ENCODE measurements at places on chromosomes 16 and 17.

DNA sequence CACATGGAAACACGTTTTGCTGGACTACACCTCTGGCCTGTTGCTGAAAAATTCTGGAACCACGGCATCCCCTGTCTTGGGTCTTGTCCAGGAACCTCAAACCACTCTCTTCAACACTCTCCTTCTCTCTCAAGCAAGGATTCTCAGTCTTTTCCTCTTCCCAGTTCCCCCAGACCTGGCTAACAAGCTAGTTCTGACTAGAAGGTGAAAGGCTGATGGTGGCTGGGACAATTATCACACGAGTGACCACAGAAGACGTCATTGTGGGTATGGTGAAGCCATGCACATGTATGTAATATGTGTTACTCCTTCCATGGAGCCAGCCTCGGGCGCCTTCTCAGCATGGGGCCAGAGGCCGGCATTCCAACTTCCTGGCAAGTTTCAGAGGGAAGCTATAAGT is 123.0 kb downstream of the CDYL2 start:
- DNase-seq: no peak

- DNase-seq: no peak
Observed at GRCh38 chr16:12582696-12583095, 221.0 kb downstream of the CPPED1 start.

- no peak for DNase-seq
Observed at GRCh38 chr16:52755396-52755795, 208.5 kb upstream of the TOX3 start.

DNA sequence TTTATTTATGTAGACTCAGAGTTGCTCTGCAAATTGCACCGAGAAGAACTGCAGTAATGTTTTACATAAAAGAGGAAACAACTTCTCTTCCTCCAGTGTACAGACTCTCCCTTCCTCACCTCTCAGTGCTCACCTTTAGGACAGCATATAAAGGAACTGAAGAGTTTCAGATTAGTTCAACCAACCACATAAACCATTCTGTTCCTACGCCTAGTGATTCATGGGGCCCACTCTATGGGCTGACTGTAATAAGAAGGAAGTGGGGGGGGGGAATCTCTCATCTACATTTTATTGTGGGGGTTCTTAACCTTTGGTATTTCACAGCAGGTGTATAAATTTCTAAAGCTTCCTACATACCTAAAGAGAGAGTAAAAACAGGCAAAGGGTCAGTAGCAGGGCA is 18.3 kb downstream of the ZSWIM7 start:
- no peak for DNase-seq

- no peak for DNase-seq
Observed at GRCh38 chr16:80723981-80724380, 80.4 kb downstream of the CDYL2 start.

DNA sequence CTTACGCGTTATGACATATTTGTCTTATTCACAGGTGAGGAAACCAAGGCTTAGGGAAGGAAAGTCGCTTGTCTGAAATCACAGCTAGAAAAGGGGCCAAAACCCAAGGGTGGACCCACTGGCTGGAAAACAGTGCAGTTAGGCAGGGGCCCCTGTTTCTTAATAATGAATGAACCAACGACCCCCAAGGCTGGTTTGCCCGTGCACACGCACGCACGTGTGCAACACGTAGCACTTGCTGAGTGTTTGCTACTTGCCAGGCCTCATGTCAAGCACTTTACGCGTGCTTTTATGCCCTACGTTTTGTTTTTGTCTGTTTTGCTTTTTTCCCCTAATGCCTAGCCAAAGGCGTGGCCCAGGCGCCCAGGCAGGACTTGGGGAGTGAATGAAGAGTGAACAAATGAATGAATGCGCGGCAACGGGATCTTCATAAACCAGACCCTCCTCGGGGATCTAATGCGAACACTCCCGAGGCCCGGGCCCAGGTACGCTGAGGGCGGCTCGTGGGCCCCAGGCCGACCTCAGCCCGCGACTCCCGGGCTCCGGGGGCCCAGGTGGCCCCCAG is 571 bp upstream of the USP10 start:
- no peak for DNase-seq

DNA sequence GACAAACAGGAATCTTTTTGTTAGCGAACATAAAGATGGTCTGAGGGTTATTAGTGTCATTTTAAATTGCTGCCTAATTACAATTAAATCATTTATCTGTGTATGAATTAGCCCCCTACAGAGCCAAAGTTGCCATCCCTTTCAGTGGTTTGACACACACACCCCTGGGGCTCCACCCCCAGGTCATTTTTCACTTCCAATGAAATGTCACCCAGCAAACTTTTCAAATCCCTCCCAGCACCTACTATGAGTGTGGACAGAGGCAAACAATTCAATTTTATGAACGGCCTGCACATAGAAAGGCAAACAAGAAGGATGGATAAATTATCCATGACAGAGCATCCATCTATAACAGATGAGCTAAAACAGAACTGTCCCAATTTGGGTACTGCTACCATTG is 2.4 kb downstream of the MYH10 start:
- DNase-seq: no peak

- no peak for DNase-seq
Observed at GRCh38 chr17:64269687-64270649, 6.9 kb upstream of the TEX2 start.

GRCh38 chr17:70499067-70499786 is 329.9 kb downstream of the KCNJ2 start:
- DNase-seq: no peak

DNA sequence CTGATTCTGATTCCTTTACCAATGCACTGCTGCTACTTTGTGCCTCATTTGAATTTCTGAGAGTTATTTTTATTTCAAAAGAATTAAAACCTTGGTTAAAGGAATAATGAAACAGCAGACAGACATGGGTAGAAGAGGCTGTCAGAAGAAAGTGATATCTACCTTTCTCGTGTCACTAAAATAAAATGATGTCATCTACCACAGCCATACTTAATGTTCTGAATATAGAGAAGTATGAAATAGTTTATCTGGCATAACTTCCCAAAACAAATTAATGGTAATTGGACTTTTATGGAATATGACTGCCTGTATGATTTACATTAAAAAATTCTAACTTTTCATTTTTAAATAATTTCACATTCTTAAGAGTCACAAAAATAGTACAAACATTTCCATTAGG is 52.5 kb downstream of the EFCAB13 start:
- no peak for DNase-seq

- no peak for DNase-seq
Observed at GRCh38 chr16:30418350-30419181, 11.2 kb downstream of the ZNF771 start.

GRCh38 chr17:50550661-50551432 is 3.9 kb downstream of the SPATA20 start:
- DNase-seq: peak; percentile 61

- DNase-seq: no peak
Observed at GRCh38 chr17:14302091-14302430, 1.2 kb downstream of the HS3ST3B1 start.

GRCh38 chr17:31527606-31528005 is 136.1 kb downstream of the RAB11FIP4 start:
- no peak for DNase-seq

Data from D721Med (cell line).